ENCODE measurements at places on chromosomes 1 and 21.
A peak's percentile ranks its signal among the peaks of the same experiment; 100 is the strongest.

DNA sequence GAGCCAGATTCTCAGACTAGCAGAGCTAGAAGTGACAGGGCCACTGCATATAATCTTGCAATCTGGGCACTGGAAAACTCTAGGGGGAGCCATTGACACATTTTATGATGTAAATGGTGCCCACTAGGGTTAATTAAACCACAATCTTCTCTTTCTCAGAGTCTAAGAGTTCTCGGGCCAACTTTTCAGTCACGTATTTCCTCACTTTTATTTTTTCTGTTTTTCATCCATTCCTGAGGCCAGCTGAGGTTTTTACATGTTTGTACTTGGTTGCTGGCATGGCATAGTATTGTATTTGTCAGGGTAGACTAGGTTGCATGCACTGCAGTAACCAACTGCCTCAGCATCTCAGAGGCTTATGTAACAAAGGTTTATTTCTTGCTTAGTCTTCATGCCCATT is 138.2 kb downstream of the ZNF326 start:
- DNase-seq, result peak; percentile 11

- DNase-seq, result no peak
Measured at GRCh38 chr1:31020007-31020790, 45.3 kb downstream of the PUM1 start.

DNA sequence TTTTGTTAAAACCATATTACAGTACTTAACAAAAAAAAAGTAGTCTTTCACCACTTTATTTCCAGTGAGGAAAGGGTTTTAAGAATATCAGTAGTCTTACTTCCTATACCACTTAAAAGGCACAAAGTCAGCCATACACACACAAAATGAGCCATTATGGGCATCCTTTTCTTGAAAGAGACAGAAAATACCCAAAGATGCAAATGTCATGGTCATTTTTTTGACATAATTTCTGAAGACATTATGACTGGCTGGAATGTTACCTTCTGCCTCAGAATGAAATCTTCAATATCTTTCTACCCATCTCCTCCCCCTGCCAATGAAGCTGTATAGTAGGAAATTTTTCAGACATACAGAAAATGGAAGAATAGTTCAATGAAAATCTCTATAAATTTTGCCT is 237.7 kb downstream of the SLC45A1 start:
- no peak for DNase-seq

GRCh38 chr1:36845802-36846201 is 188.5 kb downstream of the GRIK3 start:
- DNase-seq, result no peak

- DNase-seq, result no peak
Measured at GRCh38 chr1:161199506-161200139, 769 bp upstream of the ADAMTS4 start.

- DNase-seq, result no peak
Measured at GRCh38 chr1:189682591-189682990, 795.1 kb downstream of the BRINP3 start.

All from foreskin fibroblast (primary cell).